ENCODE measurements at places on chromosomes 2 and 18.

- DNase-seq = no peak
Observed at GRCh38 chr18:53629337-53629736, 595.1 kb downstream of the MBD2 start.

- no peak for DNase-seq
Observed at GRCh38 chr2:147068071-147068470, 776.8 kb upstream of the ACVR2A start.

DNA sequence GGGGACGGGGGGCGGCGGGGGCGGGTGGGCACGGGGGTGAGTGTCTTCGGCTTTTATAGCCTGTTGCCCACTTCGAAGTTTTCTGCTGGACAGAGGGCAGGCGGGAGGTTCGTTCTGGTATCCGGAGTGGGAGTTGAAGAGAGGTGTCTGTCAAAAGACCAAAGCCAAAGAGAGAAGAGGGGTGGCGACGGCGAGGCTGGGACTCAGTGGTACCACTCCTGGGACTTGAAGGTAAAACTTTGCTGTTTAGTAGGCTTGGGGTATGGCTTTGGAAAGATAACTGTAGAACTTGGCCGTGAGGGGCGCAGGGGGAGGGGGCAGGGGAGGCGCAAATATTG is 215.8 kb upstream of the DTNA start:
- no peak for DNase-seq

DNA sequence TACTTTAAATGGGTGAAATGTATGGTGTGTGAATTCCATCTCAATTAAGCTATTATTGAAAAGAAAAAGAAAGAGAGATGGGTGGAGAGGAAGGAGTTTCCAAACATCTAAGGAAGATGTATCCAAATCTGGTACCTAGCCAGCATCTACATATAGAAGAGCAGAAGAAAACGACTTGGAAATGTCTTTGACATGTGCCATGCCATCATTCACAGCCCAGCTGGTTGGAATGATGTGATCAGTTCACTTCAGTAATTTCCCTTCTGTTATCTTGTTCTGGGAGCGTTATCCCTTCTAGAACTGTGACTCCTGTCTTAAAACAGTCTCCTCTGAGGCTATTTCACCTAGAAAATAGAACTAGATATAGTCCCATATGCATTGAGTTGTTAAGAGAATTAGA is 312.8 kb upstream of the GYPC start:
- no peak for DNase-seq

- DNase-seq = no peak
Observed at GRCh38 chr2:48424866-48425265, 105.1 kb upstream of the STON1 start.

GRCh38 chr18:64244571-64244970 is 95.7 kb upstream of the LINC00305 start:
- no peak for DNase-seq

- DNase-seq = no peak
Observed at GRCh38 chr2:69955029-69955428, 6.4 kb downstream of the ASPRV1 start.

DNA sequence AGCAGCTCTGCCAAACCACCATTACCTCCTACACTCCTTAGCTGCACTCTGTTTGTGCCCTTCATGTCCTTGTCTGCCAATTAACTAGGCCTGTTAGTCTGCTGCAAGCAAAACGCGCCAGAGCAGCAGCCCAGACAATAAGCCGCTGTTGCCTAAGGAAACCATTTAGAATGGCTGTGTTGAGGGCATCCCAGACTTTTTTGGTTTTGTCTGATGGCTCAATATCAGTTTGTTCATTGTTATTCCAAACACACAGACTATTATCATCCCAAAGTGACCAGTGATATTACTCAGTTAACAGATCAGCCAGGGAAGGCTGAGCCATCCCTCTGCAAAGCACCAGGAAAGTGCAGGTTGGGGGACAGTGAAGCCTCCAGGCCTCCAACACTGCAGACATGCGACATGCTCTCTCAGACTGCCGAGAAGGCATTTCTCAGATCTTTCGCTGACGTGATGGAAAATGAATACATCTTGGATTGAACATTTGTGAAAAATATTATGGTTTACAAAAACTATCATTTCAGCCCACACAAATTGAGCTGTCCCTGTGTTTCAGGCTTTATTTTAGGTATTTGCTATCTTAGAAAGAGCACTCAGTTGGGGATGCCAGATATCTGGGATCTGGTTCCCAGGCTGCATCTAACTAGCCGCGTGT is 182.0 kb upstream of the HNRNPA3 start:
- DNase-seq = no peak

GRCh38 chr2:237571551-237571950 is 5.2 kb downstream of the PRLH start:
- no peak for DNase-seq

- DNase-seq = no peak
Observed at GRCh38 chr2:30282721-30283120, 51.4 kb downstream of the LBH start.

- DNase-seq = peak; percentile 68
Observed at GRCh38 chr2:58762176-58762781, 521.2 kb upstream of the FANCL start.

GRCh38 chr2:233989221-233989858 is 61.2 kb upstream of the SPP2 start:
- DNase-seq = no peak

DNA sequence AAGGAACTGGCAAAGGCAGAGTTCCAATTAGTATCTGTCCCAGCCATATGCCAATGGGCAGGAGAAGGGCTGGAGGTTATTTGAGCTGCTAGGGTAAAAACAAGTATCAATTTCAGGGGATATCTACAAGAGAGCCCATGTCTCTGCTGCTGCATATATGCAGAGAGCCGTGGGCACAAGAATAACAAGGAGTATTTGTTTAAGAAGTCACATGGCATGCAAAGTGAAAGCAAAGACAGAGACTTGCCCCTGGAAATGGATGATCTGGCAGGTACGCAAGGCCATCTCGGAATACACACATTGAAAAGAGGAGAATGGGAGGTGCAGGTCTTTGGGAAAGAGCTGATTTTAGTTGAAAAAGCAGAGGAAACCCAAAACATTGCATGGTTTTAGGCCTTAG is 170.6 kb downstream of the EVA1A start:
- DNase-seq = no peak

GRCh38 chr2:191699341-191699945 is 21.5 kb downstream of the NABP1 start:
- no peak for DNase-seq

DNA sequence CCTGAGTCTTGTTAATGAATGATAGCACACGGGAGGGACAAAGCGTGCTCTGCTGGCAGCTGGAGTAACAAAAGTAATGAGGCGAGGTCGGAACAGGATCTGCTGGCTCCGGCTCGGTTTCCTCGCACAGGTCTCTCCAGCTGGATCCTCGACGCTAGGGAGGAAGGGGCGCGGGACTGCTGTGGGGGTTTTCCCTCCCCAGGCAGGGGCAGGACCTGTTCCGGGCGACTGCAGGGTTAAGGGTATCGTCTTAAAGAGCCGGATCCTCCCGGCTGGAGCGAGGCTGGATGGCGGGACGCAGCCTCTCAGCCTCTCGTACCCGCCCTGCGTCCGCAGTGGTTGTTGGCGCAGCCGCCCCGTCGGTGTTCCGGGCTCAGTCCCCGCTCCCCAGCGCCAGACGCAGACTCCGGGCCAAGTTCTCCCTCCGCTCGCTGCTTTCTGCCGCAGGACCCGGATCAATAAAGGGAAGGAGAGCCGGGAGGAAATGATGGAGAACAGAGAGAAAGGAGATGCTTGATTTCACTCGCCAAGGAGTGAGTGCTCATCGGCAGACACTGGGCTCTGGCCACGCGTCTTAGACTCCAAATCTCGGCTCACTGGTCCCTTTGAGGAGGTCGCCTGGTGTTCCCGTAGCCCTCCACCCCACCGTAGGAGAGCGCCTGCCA is 1.1 kb upstream of the LIPG start:
- no peak for DNase-seq

GRCh38 chr2:33343387-33343895 is 133.0 kb upstream of the RASGRP3 start:
- no peak for DNase-seq

DNA sequence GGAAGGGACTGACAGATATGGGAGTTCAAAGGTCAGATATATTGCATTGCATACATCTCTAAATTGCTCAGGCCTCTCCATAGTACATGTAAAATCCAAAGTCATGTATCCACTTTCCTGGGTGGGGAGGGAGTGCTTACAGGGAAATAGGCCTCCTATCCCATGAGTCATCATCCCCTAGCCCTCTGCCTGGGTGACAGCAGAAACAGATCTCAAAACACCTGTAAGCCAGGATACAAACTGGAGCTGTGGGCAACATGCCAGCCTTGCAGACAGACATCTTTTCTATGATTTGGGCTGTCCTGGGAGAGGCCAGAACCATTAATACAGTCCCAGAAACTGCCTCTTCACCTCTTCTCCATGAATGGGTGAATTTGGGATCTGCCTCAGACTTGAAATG is 4.8 kb downstream of the ALK start:
- no peak for DNase-seq

GRCh38 chr2:74225698-74226459 is 27.5 kb downstream of the MTHFD2 start:
- DNase-seq = no peak
